ENCODE measurements at places on chromosomes 6 and 20.

DNA sequence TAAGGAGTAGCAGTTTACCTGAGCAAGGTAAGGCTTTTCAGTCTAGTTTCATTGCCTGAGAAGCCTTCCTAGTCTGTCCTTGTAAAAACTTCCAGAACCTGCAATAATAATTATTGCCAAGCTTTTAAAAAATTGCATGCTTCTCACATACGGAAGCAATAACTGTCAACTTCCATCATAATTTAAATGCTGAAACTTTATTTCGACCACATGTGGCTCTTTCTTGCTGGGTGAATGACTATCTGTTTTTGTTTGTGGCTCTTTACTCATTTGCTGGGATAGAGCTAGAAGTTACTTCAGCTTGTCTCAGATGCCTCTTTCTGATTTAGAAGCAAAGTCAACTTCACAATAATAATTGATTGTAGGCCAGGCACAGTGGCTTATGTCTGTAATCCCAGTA lies 95.9 kb upstream of the COL21A1 start:
- no peak for DNase-seq

GRCh38 chr6:123518441-123519188 lies 118.1 kb downstream of the TRDN start:
- DNase-seq, result no peak

DNA sequence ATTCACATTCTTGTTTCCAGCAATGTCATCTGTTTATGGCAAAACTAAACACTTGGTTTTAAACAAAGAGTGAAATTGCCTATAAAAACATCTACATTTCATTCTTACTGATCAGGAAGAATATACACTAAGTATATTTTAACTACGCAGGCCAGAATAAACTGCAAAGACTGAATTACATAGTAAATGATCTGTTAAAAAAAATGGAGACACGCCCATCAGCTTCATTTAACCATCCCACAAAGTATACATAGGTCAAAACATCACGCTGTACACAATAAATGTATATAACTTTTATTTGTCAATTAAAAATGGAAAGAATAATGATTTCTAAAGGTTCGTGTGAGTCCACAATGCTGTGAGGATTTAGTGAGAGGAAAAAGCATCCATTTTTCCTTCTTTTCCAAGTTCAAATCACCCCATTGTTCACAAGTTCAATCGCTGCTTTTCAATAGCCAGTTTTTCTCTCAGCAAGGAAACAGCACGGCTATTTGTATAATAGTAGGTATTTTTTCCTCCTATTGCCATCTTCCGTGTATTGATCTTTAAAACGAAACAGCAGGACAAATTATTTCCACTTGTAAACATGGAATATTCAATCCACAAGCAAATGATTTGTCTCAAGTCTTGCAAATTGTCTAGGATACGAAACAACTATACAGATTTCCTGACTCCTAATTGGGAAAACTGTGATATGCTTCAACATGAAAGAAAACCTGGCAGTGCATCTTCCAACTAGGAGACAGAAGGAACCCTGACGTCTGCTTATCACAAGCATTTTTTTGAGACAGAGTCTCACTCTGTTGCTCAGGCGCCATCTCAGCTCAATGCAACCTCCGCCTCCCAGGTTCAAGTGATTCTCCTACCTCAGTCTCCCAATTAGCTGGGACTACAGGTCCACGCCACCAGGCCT lies 10.6 kb downstream of the SFT2D1 start:
- no peak for DNase-seq

DNA sequence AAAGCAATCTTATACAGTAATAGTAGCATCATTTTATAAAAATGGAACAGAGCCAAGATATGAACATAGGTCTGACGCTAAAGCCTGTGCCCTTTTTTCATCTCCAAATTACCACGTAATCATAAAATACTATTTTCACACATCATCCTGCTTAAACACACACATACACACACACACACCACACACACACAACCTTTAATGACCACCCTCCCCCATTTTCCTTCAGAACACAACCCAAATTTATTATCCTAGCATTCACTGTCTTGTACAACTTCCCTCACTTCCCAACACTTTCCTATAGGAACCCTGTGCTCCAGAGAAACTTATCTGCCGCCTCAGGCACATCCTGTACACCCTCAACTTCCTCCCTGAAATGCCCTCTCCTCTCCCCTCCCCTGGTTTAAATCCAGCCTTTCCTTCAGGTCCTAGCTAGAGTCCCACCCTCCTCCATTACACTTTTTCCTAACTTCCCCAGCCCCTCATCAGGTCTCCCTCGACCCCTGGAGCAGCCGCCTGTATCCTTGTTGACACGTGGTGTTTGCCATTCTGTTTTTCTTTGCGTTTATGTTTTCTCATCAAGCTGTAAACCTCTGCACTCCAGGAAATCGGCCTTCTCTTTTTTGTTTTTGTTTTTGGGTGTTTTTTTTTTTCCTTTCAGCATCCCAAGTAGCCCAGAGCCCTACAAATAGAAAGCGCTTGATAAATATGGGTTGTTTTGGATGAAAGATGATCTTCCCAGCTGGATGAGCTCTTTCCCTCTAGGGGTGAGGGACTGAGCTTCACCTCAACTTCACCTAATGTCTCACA lies 968 bp upstream of the MMP24 start:
- no peak for DNase-seq

DNA sequence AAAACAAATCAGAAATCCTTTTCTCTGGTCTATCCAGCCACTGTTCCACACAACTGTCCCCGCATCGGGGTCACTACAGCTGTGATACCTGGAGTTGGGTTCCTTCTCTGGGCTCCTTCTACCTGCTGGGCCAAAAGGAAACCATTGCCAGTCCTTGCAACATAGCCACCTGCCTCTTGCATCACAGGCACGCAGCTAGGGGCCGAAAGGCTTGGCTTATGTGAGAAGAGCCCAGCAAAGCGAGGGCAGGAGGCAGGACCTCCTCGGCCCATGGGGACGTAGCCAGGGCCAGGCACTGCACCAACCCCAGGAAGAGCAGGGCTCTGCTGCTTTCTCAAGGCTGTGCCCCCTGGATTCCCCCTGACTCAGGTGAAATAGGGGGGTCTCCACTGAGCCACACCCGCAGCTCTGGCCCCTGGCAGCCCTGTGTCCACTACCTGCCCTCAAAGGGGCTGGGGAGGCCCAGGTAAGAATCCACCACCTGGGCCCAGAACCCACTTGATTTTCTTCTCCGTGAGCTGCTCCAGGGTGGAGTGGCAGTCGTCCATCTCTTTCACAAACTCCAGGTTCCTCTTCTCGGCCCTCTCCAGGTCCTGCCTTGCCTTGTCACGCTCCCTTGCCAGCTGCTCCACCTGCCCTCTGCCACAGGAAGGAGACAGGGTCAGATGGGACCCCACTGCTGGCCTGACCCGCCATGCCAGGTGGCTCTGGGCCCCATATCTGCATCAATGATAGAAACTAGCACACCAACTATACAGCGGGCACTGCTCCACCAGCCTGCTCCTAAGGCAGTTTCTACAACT lies 88.9 kb downstream of the GINS1 start:
- DNase-seq, result no peak

DNA sequence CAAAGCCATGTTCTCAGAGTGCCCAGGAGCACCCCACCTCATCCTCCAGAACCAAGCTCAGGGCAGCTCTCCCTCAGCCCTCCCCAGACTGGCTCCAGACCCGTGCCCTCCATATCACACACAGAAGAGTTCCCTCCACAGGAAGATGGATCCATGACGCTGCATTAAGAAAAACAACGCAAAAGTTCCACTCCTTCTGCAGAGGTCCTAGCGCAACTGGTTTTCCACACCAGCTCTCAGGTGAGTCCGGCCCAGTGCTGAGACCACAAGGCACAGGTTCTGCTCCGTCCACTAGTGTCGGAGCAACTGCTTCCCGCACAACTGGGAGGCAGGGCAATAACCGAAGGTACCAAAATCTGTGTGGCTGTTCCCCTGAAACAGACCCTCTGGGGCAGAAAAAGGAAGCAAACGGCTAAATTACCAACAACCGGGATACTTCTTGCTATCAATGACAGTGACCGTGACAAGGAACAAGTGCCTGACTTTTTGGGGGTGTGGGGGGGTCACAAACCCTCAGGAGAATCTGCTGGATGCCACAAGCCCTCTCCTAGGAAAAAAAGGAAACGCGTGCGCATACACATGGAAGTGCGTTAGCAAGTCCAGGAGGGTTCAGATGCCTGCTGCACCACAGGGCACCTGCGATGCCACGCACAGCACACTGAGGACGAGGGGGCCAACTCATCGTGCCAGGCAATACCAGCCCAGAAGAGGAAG lies 49.2 kb downstream of the MYH7B start:
- peak; percentile 8 for DNase-seq

DNA sequence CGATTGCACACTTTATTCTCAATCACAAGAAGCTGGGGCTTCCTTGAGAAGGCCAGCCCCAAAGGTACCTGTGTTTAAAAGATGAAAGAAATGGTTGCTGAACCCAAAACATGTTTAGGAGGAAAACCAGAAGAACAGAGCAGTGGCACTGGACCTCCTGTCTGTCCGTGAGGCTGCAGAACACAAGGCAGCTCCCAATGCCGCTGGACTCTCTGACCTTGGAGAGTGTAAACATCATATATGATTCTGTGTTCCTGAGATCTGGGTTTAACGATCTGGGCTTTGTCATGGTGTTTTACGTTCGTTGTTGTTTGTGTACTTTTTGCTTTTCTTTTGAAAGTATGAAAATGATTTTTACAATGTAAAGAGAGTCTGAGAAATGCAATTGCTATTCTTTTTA lies 106.1 kb downstream of the SLC22A3 start:
- no peak for DNase-seq

DNA sequence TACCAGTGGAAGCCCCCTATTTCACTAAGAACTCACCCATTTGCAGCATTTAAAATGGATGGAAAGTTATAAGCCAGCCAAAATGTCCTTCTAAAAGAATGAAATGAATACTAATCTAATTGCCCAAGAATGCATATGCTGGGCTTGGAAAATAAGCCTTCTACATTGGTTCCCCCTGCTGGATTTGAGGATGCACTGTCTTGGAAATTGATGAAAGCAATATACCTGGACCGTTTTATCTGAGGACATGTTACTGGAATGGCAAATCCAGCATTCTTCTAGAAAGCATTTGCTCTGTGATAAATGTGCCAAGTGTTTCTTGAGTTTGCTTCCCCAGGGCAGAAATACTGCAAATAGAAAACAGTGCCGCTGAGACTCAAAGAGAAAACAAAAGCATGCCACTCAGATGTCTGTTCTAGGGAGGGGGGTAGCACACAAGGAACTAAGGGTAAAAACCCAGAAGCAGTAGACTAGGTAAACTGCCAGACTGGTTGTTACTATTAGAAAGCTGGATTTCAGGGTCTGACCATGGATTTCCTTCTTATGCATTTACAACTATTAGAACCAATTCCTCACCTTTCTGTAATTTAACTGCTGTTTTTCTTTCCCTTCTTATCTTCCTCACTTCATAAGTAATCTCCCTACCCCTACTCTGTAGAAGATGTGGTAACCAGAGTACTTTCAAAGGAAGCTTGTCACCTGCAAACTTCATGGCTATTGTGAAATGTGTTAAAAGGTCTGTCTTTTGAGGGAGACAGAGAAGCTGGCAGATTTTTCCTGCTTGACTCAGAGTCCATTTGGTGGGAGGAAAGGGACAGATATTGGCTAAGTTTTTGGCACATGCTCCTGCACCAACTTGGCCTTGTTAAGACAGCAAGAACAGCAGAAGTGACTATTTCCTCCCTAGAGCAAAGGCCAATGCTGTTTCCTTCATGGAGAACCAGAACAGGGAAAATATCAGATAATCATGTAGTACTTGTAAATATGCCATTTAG lies 642.6 kb downstream of the KIF16B start:
- DNase-seq, result no peak

GRCh38 chr6:12536416-12536815 lies 180.2 kb upstream of the PHACTR1 start:
- no peak for DNase-seq

Data from uterus (tissue), 4 donors.